ENCODE measurements at places on chromosomes 16 and 17.

DNA sequence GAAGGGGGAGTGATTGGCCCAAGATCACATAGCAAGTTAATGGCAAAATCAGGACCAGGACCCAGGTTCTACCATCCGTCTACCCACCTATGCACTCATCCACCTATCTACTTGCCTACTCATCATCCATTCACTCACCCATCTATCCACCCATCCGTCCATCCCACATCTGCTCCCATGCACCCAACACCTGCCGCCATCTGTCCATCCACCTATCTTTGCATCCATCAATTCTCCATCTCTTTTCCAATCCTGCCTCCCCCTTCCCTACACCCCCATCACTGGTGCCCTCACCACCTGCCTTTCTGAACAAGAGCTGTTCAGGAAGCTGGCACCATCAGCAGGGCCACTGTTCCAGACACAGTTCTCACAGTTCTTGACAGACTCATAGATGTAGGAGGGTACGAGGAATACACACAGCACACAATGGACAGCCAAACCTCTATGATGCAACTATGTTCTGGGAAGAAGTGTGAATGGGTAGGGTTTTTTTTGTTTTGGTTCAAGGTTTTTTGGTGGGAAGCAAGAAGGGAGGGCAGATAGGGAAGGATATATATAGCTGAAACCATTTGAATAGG lies 4.5 kb downstream of the SAMD14 start:
- DNase-seq: no peak

- no peak for DNase-seq
These were observed 21.7 kb downstream of the UNKL start for GRCh38 chr16:1392826-1393225.

DNA sequence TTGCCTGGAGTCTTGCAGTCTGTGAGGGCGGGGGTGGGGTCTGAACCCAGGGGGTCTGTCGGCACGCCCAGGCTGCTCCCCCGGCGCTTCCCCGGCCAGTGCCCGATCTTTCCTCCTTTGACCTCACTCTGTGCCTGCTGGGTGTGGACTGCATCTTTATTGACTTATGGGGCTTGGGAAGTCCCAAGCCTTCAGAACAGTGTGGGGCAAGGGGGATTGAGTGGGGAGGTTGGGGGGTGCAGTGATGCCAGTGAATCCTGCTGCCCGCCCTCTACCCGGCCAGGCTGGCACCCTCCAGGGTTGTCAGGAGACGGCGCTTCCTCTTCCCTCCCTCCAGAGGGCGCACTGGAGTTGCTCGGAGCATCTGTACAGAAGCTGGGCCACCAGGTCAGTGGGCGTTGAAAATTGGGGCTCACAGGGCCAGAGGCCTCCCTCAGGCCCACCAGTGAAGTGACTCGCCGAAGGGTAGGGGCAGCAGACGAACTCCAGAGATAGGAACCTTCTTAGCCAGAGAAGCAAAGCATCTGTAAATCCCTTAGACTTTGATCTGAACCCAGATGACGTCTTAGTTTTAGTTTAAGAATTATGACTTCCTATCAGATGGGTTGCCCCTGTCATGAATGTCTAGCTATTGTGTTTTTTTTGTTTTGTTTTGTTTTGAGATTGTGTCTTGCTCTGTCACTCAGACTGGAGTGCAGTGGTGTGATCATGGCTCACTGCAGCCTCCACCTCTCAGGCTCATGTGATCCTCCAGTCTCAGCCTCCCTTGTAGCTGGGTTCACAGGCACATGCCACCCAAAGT lies 184.8 kb upstream of the CIBAR2 start:
- peak; percentile 75 for DNase-seq

DNA sequence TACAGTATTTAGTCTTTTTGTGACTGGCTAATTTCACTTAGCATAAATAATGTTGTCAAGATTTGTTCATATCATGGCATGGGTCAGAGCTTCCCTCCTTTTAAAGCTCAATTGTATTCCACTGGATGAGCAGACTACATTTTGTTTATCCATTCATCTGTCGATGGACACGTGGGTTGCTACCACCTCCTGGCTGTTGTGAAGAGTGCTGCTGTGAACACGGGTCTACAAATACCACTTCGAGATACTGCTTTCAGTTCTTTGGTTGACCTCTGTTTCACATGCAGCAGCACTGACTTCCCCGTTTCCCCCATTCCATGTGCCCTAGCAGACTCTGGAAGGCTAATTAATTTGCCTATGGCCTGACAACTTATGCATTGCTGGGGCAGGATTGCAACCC lies 285.4 kb downstream of the SHISA9 start:
- DNase-seq: no peak

DNA sequence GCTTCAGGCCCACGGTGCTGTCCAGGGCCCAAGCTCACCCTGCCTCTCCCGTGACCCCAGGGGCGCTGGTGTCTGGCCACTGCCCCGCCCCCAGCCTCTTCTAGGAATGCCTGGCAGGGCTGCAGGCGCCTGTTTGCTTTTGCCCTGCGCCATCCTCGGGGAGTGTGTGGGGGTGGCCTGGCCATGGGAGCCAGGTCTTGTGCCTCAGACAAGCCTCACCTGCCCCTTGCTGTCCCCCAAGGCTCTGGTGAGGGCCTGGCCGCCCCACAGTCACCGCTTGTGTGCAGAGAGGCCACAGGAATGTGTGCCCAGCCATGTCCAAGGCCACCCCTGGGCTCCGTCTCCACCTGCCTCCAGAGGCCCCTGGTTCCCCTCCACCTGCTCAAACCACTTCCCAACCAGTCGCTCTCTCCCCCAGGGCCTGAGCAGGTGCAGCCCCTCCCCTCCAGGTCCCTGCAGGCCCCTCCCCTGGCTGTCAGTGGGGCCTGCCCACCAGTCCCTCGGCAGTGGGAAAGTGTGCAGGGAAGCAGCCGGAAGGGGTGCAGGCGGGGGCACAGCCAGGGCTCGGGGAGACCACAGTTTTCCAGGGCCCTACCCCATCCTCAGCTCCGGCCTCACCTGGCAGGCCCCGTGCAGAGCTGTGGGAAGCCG lies 841 bp upstream of the IGFALS start:
- DNase-seq: no peak

DNA sequence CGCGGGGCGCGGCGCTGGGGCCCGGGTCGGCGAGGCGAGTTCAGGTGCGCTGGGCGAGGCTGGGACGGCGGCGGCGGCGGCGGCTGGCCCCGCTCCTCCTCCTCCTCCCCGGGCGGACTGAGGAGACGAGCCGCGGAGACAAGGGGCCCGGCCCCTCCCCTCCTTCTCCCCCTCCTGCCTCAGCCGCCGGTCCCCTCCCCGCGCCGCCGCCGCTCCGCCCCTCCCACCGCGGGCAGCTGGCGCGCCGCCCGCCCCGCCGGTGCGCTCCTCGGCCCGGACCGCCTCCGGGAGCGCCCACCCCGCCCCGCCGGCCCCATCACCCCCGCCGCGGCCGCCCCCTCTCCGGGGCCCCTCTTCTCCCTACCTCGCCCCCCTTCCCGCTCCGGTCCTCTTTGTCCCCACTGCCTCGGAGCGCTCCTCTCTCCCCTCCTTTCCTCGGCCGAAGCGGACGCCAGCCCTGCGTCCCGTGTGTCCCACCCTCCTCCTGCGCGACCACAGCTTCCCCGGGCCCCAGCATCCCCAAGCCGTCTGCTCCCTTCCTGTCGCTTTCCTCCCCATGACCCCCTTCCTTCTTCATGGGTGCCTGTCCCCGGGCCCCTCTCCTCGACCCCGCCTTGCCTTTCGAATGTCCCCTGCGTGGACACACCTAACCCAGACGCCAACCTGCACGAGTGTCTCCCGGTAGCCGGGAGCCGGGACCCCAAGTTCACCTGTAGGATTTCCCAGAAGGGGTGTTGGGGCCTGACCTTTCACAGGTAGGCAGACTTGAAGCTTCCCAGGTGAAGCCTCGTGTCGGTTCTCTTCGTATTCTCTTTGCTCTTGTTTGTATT lies at the start of gene TOX3:
Gene TOX3, minus strand, starts transcription at position 140 of the 830 bp plus-strand sequence. CDS start 420 bp downstream, outside the sequence.
- no peak for DNase-seq

DNA sequence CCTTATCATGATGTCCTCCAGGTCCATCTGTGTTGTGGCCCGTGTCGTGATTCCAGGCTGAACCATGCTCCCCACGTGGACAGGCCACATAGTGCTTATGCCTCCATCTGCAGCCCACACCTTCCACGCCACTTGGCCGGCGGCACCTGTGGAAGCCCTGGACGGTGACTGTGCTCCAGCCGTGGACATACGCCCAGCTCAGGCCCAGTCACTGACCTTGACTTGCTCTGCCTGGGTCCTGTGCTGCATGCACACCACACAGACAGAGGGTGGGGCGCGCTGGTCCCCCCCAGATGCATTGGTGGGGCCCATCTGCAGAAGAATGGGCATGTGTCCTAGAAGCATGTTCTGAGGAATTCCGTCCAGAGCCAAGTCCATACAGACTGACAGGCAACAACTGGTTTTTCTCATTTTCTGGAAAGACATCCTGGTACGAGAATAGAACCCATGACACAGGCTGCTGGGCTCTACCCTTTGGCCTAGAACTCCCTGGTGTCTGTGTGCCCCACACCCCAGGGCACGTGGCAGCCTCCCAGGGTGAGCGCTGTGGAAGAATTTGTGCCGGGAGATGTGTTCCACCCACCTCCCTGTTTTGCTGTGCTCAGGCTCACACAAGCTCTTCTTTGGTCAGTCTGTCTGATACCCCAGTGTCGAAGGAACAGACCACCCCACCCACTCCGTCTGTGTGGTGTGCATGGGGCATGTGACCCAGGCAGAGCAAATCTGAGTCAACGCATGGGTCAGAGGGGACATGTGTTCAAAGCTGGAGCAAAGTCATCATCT lies 39.5 kb downstream of the GPT2 start:
- DNase-seq: no peak

Data from naive thymus-derived CD8-positive, alpha-beta T cell (primary cell).